Stimulated activated CD4-positive, alpha-beta T cell treated with anti-CD3 and anti-CD28 coated beads, Interleukin-15, amount 100 ng/mL, for 1 hour (primary cell): ENCODE measurements at places on chromosomes 13 and 19.

- DNase-seq = no peak
These were observed 7.1 kb upstream of the WDR18 start for GRCh38 chr19:977058-977464.

GRCh38 chr19:4768934-4769777, 22.4 kb upstream of the FEM1A start:
- peak; percentile 40 for DNase-seq

GRCh38 chr13:73327579-73327978, 268.8 kb downstream of the KLF5 start:
- no peak for DNase-seq

GRCh38 chr13:76503766-76504165, 382.4 kb downstream of the KCTD12 start:
- no peak for DNase-seq

- DNase-seq = no peak
These were observed 26.9 kb downstream of the UFM1 start for GRCh38 chr13:38376546-38376945.

DNA sequence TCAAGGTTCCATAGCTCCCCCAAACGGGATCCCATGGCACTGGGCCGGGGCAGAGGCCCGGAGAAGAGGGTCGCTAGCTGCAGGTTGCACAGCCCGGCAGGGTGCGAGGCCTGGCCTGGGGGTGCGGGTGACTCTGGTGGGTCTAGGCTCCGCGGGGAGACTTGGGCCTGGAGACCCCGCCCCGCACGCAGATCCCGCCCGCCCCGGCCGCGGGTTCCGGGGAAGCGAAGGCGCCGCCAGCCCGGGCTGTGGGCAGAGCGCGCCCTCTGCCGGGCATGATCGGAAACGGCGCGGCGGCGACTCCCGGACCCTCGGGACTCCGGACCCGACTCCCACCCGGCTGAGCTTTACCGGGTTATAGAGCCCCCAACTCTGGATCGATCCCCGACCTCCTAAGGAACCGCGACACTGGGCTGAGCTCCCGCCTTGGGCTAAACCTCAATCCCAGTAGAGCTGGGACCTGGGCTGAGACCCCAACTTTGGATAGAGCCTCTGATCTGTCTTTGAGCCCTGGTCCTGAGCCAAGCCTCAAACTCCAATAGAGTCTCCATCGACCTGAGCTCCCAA, 3.1 kb upstream of the TNFAIP8L1 start:
- peak; percentile 76 for DNase-seq

DNA sequence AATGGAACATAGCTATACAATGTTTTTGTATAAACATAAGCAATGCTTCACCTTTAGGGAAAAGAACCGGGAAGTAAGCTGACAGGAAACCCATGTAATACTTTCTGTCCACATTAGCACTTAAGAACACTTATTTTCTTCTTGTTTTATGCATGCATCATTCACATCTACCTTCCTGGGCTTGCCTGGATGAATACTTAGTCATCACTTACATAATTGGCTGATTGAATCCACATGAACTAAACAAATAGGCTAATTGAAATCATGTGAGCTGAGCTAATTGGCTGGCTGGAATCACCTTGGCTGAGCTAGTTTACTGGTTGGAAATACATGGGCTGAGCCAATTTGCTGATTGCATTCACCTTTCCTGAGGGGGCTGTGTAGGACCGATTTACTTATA, 78.8 kb downstream of the ZNF726 start:
- DNase-seq = no peak

DNA sequence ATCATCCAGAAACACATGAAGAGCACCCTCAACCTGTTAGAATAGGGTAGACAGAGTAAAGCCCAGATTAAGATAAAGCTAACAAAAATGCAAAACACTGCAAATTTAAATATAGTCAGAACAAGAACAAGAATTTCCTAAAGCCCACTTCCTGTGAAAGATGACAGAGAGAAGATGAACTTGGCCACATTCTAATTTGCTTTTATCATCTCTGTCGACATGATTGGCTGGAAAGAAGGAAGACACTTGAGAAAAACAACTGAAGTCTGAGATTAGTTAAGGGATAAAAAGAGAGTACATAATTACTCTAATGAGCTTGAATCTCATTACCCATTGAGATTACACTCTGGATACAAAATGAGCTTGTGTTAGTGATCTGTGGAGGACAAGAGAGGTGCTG, 537.6 kb downstream of the KLF5 start:
- DNase-seq = no peak

DNA sequence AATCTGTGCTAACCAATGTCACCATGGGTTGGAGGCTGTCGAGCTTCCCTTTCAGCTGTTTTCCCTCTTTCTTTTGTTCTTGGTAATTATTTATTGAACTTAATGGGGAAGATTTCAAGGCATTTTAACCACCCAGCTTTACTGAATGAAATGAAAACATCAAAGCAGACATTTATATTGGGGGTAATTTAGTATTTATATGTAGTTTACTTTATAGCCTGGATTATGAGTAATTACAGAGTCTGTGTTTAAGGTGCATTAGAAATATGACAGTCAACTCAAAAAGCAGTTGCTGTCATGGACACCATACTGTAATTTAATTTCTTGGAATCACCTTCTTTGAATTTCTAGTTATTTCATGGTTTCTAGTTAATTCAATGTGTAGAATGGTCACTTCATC, 42.0 kb downstream of the TNFRSF19 start:
- no peak for DNase-seq

DNA sequence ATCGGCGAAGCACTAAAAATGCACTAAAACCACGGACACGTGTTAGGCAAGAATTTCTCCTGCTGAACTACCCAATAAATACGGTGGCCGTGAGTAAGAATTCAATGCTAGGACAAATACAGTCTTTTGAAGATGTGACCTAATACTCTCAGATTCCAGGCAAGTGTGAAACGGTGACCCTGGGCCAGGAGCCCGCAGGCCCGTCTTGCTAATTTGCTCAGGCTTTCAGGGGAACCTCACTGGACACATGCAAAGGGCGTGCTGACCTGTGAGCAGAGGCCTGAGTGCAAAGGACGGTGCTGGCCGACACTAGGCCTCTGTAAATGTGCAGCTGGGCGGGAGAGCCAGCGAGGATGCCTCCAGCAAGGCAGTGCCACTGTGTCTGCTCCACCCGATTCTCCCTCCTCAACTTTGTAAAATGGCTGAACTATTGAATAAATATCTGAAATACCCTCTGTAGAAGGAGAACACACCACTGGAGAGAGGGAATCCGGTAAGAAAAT, 70.1 kb downstream of the STK24 start:
- no peak for DNase-seq

DNA sequence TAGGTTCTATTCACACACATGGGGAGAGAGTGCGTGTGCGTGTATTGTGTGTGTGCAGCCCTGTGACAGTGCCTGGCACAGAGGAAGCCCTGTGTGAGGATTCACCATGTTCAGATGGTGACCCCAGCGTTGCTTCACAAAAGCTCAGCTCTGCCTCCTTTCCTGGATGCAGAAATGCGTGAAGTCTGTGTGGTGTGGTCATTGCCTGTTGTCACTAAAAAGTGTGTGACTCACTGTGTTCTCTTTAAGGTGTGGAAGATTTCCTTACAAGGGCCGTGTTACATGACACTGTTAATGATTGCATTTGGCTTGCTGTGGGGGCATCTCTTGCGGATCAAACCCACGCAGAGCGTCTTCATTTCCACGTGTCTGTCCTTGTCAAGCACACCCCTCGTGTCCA, 19.5 kb upstream of the DCUN1D2 start:
- DNase-seq = no peak

DNA sequence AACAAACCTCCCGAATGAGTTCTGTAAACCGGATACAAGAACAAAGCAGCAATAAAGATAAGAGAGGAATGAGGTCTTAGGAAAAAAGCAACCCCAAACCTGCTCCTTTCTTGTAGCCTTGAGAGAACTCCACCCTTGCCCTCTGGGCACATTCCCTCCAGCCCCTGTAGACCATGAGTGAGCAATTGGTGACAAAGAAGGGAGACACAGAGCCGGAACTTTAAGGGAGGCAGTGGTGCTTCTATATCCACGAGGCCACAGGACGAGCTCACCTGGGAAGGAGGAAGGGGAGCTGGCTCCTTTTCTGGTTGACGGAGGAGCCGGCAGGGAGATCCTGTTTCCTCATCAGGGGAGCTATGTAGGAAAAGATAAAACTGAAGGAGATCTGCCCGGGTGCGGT, 13.0 kb downstream of the BRME1 start:
- DNase-seq = no peak

DNA sequence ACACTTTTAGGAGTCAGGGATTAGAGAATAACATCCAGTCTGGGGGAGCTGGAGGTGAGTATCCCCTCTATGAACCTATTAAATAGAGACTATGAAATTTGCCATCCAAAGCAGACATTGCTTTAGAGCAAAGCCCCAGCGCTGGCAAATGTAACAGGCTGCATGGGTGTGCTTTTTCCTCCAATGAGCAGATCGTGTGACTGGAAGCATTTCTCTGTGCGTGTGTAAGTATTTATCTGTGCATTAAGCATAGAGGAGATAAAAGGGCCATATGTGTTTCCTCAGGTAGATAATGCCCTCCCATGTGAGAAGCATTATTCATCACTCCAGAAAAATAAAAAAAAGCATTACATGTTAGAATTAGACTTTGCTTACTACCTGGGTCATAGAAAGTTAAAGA, 924 bp downstream of the TNFSF13B start:
- DNase-seq = no peak

- no peak for DNase-seq
These were observed 4.0 kb downstream of the MRPL54 start for GRCh38 chr19:3766520-3766919.

- DNase-seq = no peak
These were observed 118.3 kb downstream of the DNAJC15 start for GRCh38 chr13:43141685-43142084.

DNA sequence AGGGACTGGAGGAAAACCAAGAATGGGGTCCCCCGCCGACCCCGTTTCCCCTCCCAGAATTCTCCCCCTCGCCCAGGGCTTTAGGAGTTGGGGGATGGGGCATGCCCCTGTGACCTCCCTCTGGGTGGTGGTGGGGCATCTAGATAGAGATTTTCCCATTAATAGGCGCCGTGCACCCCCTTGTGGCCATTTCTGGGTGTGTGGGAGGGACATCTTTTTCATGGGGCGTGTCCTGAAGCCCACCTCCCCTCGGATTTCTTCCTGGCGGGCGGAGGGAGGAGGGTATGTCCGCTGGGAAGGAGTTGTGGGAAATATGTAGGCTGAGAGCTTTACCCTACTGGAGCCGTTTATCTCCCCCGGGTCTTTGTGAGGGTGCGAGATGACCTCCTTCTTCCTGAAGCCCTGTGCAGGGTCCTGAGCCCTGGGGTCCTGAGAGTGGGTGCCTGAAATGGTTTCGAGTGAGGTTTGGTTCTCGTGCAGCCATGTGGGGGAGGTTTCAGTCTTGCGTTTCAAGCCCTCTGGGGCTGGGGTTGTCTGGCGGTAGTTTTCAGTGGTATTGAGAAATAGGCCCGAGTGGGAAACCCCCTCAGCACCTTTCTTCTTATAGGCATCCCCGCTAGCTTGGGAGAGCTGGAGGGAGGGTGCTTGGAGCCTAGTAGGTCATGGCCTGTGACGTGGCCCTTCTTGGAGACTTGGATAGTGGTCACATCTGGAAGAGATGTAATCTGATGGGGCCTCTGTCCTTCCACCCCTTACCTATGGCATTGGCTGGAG, 1.0 kb downstream of the PRMT1 start:
- peak; percentile 70 for DNase-seq

DNA sequence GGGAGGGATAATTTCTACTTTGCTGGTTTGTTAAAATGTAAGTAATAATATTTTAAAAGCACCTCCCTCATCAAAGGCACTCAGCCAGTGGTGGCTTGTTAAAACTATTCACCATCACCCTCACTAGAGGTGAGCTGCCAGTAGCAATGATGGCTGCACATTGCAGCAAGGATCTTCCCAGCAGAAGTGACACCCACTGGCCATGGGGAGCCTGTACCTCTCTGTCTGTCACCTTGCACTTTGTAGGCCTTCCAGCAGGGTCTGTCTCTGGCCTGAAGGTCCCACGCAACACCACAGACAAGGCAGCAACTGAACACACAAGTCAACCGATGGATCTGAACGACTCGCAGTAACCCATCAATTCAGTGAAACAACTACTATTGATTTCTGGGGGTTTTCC, 47.3 kb upstream of the C13orf42 start:
- no peak for DNase-seq

DNA sequence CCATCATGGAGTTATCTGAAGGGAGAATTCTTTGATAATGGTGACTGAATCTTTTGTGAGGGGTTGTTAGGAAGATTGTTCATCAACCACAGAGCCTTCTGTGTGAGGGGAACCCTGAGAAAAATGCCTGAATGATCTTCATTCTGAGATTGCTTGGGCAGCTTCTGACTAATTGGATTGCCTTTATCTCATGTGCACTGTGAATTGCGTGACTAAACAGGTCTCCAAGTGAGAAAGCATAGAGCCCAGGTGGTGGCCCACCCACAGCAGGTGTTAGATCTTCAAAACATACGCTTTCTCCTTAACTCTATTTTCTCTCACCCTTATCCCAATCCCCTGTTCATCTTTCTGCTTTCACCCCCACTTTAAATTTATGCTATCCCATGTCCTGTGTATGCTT, 58.3 kb downstream of the DOCK9 start:
- no peak for DNase-seq

DNA sequence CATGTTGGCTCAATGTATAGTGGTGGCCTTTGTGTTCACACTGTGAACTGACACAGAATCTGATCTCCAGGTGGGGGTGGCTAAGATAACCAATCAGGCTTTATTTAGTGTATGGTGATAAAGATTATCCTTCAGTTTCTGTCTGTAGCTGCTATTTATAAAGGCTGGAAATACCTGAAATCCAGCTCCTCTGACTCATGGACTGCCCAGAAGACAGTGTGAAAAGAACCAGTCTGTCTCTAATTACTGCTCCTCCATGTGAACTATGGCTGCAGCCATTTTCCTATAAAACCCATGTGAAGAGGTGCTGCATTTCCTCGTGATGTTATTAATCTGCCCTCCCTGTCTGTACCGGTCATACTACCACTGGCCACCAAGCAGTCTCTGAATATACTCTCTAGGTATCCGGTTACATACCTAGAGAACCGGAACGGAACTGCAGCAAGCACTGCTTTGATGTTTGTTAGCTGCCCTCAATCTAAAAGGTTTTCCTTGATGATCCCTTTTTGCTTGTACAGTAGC, 238.0 kb downstream of the LHFPL6 start:
- no peak for DNase-seq

- no peak for DNase-seq
These were observed 284.4 kb downstream of the DIAPH3 start for GRCh38 chr13:59879281-59879680.

- no peak for DNase-seq
These were observed 43.8 kb downstream of the DCT start for GRCh38 chr13:94435604-94436226.

GRCh38 chr19:15260939-15261338, 28.7 kb upstream of the EPHX3 start:
- DNase-seq = no peak

- DNase-seq = no peak
These were observed 2.4 kb downstream of the KLF16 start for GRCh38 chr19:1860821-1861598.
